ENCODE measurements at places on chromosomes 2 and 18.
A peak's percentile ranks its signal among the peaks of the same experiment; 100 is the strongest.

GRCh38 chr2:101775636-101776035, 78.1 kb downstream of the MAP4K4 start:
- DNase-seq, result no peak

DNA sequence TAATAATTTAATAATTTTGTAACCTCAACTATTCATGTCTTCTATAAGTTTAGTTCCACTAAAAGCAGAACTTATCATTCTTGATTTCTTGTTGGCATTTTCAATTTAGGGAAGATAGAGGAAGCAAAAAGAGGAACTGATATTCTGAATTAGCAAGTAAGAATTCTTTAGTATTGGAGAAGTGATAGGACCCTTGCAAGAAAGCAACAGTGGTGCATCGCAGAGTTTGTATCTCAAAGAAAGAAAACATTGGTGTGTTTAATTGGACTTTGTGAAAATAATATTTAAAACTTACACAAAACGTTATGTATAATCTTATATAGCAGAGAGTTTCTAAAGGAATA, 36.5 kb upstream of the TNFRSF11A start:
- DNase-seq, result no peak

GRCh38 chr2:231362555-231363184, 32.8 kb upstream of the B3GNT7 start:
- no peak for DNase-seq

- peak; percentile 24 for DNase-seq
Measured at GRCh38 chr2:44392338-44392943, 30.7 kb downstream of the CAMKMT start.

DNA sequence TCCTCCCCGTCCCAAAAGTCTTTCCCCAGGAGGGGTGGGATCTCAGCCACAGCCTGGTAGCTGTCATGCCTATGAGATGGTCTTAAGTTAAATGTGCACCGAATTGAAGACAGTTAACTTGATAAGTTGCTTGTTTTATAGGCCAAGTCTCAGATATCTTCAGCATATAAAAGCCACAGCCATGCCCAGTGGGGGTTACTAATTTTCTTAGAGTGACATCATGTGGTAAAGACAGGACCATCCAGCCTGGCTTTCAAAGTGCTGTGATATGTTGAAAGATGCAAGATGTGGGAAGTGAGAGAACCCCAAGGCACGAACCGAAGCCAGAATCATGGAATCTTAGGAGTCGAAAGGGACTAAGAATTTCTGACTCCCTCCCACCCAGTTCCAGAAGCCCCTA, 42.1 kb upstream of the FAM124B start:
- no peak for DNase-seq

Data from HFFc6 (cell line).